ENCODE measurements at places on chromosomes 7 and 10. TPM values are rescaled to one million over a fixed set of nuclear protein-coding genes. Genes with fewer than 3 reads are reported as not detected.

DNA sequence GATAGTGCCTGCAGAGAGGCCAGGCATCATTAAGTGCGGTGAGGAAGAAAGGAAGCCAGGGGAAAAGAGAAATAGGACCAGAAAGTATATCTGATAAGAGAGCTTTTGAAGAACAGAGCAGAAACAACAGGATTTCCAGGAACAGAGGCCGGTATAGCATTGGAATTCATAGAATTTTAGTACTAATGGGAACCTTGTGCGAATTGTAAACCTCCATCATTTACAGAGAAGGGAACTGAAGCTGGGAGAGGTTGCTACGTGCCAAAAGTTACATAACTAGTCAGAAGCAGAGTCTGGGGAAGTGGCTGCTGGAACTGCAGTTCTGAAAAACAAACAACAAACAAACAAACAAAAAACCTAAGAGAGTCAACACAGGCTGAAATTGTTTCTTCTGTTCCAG, 5.4 kb upstream of the ZMYND11 start:
- DNase-seq, result no peak

- DNase-seq, result no peak
Measured at GRCh38 chr7:859359-860030, 16.9 kb upstream of the GET4 start.

GRCh38 chr7:53531-53930, 138.8 kb upstream of the FAM20C start:
- DNase-seq, result no peak

- DNase-seq, result no peak
Measured at GRCh38 chr10:49331431-49331830, 32.5 kb downstream of the C10orf71 start.

DNA sequence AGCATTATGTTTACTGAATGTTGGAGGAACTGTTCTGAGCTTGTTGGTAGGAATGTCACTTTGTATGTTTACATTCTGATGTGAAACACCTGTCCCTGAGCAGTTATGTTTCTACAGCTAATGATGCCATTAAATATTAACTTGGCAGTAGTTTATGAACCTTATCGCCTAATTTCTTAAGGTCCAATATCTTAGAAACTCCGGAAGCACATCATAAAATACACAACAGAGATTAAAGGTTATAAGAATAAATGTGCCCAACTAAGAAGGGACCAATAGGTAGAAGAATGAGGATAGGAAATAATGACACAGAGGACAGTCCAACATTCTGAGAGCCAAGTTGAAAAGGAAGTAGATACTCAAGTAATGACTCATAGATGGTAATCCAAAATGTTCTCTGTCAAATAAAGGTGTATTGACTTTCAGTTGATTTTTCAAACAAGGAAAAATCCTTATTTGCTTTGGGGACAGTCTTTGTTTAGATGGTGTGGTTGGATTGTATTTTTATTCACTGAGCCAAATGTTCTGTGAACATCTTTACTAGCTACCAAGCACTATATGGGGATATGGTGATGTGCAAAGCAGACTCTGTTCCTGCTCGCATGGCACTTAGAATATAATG, 31.9 kb downstream of the LCOR start:
- DNase-seq, result no peak

Gene HOXA13
- total RNA-seq, result 22.7 TPM

Gene HECW1
- total RNA-seq, result 0.35 TPM

Gene FEZF1
- total RNA-seq, result not detected

Measured in colonic mucosa (tissue), 4 donors.